ENCODE measurements at places on chromosomes 2 and 18.

DNA sequence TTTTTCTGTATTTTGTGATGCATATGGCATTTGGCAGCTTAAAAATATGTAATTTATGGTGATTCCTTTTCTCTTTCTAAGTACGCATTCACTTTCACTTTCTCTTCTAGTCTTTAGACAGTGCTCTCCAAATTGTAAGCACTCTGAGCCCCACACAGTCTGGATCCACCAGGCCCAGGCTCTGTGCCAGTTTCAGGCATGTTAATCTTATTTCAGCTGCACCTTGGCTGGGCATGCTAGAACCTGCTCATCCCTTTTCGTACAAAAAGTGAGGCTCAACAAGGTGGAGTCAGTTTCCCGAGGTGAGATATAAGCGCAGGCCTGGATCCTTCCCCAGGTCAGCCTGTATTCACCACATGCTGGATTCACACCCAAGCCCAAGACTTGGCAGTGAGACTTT is 203.9 kb downstream of the MTX2 start:
- DNase-seq = peak; percentile 71

DNA sequence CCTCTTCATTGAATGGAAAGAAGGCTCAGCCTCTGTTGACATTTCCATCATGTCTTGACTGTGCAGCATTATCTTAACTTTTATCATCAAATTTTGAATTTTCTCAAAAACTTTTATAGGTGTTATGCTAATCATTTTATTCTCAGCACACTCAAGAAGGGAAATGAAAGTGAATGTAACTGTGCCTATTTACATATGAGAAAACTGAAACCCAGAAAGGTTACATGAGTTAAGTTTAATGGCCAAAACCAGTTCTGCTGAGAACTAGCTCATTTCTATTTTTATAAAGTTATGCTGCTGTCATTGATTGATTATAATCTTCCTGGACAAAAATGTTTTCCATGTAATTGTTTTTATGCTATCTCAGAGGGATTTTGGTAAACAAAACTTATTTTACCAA is 618.8 kb upstream of the NRXN1 start:
- no peak for DNase-seq

- DNase-seq = no peak
Observed at GRCh38 chr2:152330235-152330866, 4.6 kb upstream of the FMNL2 start.

DNA sequence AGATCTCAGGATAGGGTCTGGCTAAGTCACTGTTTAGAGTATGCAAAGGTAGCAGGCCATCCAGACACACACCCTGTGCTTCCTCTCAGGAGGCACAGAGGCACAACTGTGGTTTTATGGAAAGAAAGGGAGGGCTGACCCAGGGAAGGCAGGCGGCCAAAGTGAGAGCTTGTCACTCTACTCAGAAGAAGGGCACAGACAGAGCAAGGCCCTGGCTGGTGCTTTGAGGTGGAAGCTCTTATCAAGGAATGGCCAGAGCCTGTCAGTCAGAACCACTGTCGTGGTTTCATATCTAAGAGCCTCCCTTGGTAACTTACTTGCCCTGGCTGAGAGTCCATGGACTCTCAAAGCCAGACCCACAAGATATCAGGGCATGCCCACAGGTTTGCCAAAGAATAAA is 40.7 kb downstream of the SLC9A2 start:
- DNase-seq = no peak

- peak; percentile 61 for DNase-seq
Observed at GRCh38 chr2:69765096-69765380, 23.1 kb downstream of the ANXA4 start.

DNA sequence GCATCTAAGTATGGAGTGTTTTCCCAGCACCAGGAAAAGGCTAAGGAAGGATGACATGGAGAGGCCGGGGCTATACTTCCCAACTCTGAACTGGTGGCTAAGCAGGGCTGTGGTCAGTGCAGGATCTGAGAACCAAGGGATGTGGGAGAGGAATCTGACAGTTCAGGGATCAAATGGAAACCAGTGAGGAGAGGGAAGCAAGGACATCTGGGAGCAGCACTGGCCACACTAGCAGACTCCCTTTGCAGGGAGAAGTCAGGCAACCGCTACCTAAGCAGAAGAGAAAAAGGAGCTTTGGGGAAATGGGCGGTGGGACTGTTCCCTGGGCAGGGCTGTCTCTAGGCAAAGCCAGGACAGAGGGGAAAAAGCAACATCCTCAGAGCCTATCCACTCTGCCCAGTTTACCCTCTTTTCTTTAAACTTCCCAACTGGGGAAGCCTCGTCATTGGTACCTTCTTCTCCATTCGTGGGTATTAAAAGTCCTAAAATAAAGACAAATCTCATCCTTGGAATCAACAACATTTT is 105.8 kb upstream of the MEIS1 start:
- DNase-seq = no peak

GRCh38 chr18:76055578-76055977 is 439.5 kb downstream of the ZNF516 start:
- no peak for DNase-seq

DNA sequence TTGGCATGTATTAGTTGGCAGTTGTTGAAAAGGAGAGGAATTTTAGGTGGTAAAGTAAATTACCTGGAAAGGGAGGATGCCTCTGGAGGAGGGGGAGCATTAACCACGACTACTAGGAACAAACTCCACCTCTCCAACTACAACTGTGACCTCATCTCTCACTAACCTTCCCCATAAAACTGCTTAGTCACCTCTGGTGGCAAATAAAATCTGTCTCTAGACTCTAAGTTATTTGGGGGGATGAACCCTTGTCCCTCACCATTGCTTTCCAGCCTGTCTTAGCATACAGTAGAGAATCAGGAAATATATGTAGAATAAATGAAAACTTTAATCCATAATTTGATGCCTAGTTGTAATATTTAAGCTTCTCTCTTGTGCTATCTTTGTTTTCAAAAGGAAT is 27.6 kb upstream of the MYO1B start:
- DNase-seq = peak; percentile 83

DNA sequence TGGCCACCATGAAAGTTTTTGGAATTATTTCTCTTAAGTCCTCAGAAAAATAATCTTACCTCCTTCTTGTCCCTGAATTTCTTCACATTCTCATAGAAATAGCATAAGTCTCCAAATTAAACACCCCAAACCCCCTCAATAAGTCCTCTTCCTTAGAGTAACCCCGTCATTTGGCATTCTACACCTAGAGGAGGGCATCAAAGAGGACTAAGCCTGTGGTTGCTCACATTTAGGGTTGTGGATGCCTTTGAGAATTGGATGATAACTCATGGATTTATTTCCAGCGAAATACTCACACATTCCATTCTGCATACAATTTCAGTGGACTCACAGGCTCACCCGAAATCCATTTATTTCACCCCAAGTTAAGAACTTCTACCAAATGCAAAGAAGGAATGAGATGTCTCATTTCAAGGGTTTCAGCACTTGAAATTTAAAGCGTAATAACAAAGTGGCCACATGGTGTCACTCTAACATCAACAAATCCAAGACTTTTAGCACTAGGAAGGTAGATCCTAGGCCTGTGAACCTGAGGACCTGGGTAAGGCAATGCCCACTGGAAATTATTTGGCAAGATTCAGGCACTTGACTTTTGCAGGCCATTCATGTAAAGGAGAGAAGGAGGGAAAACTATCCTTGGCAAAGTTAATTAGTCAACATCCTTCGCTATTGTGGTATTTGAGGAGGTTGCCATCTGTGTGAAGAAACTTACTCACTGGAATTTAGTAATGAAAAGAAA is 24.6 kb downstream of the DYTN start:
- DNase-seq = peak; percentile 84

DNA sequence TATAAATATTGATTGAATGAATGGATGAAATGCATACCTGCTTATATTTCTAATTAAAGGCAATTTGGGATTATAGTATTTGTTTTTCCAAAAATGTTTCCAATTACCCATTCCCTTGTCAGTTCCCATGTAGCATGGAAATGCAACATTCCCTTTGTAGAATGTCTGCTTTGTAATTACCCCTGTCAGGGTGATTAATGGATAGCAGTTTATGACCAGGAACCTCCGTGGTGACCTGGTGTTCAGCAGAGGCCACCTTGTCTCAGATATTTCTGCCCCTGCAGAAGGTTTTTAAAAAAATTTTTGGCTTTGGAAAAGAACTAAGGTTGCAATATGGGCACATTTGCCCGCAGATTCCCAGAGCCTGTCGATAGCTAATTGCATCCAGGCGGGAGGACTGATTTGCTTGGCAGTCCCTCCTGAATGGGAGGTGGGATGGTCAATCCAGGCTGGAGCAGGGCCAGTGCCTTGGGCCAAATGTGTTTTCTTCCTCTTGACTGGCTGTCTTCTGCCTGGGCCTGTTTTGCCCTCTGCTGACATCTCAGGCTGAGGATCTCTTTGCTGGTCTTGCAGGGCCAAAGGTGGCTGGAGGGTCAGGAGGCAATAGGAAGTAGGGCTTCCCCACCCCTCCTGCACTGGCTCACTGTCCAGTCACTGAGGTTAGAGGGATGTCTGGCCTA is 82.1 kb downstream of the TMEM182 start:
- no peak for DNase-seq

GRCh38 chr2:129722306-129723019 is 257.0 kb upstream of the RAB6C start:
- DNase-seq = no peak

GRCh38 chr2:14194233-14194632 is 438.3 kb upstream of the LRATD1 start:
- DNase-seq = peak; percentile 77

GRCh38 chr2:191166111-191166755 is 15.4 kb upstream of the STAT4 start:
- DNase-seq = peak; percentile 12

DNA sequence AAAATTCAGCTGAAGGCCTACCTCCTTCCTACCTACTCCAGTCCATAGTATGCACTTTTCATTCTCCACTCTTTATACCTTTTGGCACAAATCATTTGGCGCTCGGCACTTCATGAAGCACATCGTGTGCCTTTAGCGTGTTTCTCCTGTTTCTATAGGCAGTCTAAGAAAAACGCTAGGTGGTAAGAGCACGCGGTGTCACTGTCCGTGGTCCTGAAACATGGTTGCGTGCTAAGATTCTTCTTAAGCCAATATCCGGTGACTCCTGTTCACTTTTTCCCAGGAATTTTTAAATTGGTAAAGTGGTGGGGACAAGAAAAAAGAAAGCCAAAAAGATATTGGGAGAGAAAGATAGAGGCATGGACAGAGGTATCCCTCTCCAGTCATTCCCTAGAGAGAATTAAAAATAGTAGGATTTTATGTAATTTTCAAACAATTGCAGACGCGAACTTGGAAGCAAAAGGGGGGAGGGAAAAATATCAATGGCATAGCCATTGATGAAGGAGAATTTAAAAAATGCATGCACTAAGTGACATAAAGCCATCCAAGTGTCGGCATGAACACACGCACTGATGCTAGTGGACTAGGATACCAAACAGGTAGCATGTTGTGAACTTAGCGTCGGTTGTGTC is 1.4 kb upstream of the CTNNA2 start:
- peak; percentile 34 for DNase-seq

DNA sequence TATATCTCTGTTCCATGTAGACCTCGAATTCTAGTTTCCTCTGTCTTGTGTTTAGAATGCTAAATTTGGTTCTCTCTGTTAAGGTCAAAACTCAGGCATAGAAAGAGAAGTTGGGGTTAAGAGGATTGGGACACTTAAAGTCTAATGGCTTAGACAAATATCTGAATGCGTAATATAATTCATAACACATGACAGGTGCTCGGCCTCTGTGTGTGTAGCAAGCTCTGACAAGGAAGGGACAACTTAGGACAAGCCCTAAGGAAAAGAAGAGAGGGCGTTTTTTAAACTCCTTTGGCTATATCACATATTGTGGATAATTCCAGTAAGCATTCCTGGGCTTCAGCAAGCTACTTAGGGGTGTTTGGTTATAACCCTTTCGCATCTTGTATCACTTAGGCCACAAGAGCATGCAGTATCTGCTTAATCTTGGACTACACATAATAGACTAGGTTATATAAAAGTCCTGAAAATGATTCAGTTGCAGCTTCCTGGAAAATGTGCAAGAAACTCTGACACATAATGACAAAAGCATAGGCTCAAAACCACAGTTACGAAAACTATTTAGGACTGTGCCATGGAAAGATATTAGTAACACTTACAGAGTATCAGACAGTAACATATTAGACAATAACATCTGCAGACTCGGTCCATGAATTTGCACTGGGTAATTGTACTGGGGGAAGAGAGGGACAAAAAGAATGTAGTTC is 16.1 kb upstream of the CREB1 start:
- DNase-seq = no peak

DNA sequence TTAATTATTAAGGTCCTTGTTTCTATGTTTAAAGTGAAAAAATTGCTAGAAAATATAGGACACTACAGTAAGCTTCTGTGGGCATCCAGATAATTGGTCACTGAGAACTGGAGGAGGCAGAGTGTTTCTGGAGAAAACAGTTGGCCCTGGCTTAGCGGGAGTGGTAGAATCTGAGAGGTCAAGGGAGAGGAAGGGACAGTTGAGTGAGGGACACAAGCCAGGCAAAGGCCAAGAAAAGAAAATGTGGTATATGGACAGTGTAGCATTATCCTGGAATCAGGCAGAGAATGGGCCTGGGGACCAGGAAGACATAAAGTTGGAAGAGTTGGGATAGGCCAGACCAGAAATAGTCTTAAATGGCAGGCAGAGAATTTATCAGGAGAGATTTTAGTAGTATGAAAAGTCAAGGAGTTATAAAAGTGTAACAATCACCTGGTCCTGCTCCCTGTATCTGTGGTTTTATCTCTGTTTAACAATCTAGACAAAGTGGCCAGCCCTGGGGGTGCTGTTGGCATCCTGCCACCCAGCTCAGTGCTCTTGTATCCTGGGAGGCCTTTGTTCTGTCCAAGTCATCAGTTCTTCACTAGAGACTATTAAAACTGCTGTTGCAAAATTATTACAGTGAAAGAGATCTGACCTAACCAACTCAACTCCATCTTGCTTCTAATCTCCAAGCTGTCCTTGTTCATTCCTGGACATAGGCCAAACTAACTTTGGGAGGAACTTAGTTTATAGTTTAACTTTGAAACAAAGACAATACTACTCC is 15.4 kb upstream of the MSGN1 start:
- DNase-seq = no peak

GRCh38 chr18:12420821-12421421 is 13.2 kb downstream of the PRELID3A start:
- DNase-seq = peak; percentile 56

- no peak for DNase-seq
Observed at GRCh38 chr2:200297989-200298388, 8.5 kb upstream of the SPATS2L start.

GRCh38 chr2:58289029-58289428 is 47.9 kb upstream of the FANCL start:
- DNase-seq = peak; percentile 66

GRCh38 chr2:218266316-218266979 is 3.5 kb downstream of the AAMP start:
- no peak for DNase-seq

- no peak for DNase-seq
Observed at GRCh38 chr2:47897883-47898731, 8.2 kb downstream of the FBXO11 start.

GRCh38 chr2:147368306-147368705 is 476.5 kb upstream of the ACVR2A start:
- DNase-seq = no peak

GRCh38 chr2:108370080-108370479 is 7.7 kb upstream of the SULT1C4 start:
- peak; percentile 99 for DNase-seq
